ENCODE measurements at places on chromosomes 1 and 21.
A peak's percentile ranks its signal among the peaks of the same experiment; 100 is the strongest.

DNA sequence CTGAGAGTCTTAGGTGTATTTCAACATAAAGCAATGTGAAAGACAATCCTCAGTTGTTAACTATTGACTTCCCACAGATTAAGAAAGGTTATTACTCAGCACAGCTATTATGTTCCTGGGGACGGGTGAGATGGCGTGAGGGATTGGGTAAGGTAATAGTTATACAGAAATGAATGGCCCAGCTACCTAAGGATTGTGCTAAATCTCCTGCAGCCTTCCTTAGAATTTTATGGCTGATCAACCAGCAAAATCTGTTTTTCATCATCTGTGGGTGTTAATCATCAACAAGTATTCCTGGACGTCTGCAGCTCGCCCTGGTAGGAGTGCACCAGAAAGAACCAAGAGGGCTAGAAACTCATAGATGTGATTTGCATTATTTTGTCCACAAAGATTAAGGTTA, 146.0 kb upstream of the IVNS1ABP start:
- no peak for DNase-seq

DNA sequence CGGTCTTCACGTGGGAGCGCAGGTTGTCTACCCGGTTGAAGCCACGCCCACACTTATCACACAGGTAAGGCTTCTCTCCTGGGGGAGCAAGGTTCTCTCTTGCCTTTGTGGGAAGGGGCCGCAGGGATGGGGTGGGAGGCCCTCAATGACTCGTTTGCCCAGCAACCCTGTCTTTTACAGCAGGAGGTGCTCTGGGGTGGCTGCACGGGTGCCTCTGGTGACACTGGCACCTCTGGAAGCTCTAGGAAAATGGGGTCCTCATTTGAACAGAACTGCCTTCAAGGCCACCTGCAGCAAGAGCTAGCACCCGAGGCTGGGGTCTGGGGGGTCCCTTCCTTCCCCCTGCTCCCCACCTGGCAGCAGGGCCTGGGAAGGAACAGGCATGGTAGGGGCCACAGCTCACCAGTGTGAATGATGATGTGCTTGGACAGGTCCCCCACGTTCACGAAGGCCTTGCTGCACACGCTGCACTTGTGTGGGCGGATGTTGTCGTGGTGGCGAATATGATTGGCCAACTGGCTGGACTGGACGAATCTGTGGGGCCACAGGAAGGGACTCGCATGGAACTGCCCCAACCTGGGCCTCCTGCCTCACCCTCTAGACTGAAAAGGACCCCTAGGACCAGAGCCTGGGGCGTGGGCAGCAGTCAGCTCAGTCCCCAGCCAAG, 33.1 kb downstream of the ZBTB17 start:
- no peak for DNase-seq

DNA sequence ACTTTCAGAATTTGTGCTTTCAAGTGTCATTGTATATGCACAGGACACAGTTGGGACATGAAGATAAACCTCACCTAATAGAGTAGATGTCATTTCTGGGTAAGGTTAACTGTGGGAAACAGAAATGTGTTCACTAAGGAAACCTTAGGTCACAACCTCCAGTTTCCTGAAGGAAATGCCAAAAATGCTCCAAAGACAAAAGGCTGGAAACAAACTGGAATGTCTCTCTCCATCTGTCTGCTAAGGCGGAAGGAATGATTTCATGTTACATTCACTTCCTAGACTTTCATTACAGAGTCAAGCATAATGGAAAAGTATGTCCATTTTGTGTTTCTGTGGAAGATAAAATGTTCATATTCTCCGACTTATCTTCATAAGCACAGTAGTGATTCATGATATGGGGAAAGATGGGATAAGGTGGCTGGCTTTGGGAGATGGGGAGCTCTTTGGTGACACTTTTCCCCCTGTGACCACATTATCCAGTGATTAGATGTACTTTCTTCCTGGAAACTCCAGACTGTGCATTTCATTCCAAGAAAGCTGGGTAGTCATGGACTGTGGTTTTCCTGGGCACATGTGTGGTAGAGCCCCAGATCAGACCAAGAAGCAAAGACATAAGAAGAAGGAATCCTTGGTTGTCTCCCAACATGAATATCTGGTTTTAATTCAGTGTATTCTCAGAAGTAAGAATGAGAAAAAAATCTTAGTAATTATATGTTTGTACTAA, 5.7 kb downstream of the S1PR1 start:
- no peak for DNase-seq

DNA sequence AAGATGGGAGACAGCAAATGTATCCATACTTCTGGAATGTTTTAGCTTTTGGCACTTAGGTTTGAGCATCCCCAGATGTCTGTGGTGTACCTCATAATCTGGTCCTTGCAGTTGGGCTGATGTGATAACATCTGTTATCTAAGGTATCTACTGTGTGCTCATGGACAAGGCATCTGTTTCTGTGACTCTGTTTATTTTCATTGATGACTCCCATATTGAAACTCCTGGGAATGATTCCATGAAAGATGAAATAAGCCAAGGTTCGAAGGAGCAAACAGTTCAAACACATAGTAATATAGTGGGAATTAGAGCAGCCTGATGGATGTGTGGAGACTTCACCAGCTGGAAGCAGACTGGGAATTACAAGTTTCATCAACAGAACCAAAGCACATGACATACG, 20.7 kb upstream of the TRIM45 start:
- no peak for DNase-seq

DNA sequence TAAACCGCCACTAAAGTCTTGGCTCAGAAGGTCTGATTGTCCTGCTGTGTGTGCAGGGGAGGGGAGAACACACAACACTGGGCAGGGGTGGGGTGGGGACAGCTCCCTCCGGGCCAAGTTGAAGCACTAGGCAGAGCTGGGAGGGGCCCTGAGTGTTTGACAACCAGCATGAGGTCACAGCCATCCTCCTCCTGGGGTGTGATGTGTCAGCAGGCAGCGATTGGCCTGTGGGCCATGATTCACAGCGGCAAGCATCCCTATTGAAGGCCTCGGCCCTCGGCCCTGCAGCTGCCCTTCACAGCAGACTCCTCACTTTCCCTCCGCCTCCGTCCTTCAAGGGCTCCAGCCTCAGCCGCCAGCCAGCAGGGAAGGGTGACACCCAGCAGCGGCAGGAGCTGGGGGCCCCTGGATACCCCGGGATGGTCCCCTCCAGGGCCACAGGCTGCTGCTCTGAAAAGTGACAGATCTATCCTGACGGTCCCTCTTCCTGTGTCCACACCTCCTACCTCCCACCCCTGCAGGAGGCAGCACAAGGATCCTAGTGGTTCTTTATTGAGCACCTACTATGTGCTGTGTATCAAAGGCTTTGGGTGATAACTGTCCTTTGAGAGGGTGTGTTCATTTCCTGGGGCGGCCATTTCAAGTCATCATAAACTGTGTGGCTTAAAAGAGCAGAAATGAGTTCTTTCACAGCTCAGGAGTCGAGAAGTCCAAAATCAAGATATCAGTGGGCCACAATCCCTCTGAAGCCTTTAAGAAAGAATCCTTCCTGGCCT, 66.0 kb upstream of the SLC25A33 start:
- peak; percentile 63 for DNase-seq

- no peak for DNase-seq
These were observed 33.6 kb downstream of the SLC2A1 start for GRCh38 chr1:42924851-42925760.

- DNase-seq, result no peak
These were observed 69.5 kb upstream of the KCND3 start for GRCh38 chr1:112058815-112059450.

DNA sequence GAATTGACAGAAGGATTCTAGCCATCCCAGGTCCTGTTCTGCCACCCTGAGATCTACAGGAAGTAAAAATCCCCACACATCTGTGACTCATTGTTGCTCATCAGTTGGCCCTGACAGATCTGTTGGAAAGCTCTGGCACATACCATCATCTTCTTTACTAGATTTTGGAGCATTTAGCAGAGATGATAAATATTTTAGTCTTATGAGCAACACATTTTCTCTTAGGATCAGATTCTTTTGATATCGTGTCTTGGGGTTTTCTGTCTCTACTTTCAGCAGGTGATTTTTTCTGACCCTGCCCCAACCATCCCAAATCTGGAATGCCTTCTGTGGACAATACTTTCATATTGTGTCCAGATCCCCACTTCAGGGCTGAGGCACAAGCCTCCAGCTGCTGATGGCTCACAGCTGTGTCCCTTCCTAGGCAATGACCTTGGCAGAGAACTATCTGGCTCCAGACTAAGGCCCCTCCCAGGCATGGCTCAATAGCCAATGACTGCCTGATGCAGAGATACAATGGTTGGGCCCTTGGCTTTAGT, 102.8 kb downstream of the GDAP2 start:
- DNase-seq, result peak; percentile 67

Measured in AG04449 (cell line).